ENCODE measurements at places on chromosomes 13 and 19. TPM values are rescaled to one million over a fixed set of nuclear protein-coding genes. Genes with fewer than 3 reads are reported as not detected.
A peak's percentile ranks its signal among the peaks of the same experiment; 100 is the strongest.

DNA sequence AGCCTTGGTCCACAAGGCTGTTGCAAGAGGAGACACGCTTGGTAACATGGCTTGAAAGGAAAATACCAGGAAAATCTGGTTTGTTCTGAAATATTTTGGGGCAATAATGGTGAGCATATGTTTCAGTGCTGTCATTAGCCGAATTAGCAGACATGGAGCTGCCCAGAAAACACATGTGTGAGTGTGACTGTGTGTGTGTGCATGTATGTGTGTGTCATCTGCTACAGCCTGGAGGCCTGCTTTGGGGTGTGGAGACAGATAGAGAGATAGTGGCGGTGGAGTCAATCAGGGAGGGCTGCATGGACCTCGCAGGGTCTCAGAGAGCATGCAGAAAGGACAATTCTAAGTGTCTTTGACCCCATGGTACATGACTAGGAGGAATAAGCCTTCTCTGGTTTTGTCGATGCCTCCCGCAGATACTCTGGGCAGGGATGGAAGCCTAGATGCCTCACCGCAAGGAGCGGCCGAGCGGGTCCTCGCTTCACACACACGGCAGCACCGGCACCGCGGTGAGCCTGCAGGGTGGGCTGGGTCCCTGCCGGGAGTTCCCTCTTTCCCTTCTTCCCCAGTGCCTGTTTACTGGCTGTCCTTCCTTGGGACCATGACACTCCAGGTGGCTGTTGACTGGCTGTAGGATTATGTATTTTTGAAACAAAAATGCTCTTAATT lies 3.5 kb downstream of the KCTD15 start:
- H3K36me3 ChIP-seq = peaks cover 14% of the 10 kb centered on the region
- no peak for DNase-seq
- no peaks in the 10 kb centered on the region for H3K27me3 ChIP-seq
- H3K4me3 ChIP-seq = no peak overlapping the region
- peak overlapping the region; percentile 98 for H3K27ac ChIP-seq

DNA sequence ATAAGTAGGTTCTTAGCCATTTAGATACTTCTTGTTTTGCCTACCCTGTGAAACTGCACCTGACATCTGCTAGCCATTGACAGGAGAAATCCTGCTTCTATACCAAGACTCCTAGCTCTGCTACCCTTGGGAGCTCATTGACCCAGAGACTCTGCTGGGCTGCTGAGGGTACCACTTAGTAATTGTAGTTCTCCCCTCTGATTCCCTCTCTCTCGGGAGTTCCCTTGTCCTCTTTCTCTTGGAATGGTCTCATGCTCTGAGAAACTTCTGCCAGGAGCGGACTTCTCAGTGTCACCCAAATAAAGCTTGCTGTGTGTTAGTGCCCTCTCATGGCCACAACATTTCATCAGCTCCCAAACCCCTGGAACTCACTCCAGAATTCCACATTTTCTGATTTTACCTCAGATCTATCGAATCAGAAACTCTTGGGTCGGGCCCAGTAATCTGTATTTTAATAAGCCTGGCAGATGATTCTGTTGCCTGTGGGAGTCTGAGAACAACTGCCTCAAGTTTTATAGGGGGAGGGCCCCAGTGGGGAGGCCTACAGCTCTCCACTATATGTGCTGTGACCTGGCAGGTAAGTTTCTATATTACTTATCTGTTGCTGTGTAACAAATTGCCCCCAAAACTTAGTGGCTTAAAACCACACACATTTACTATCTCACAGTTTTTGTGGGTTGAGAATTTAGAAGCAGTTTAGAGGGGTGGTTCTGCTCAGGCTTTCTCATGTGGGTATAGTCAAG lies 221.1 kb downstream of the TDRD3 start:
- H3K36me3 ChIP-seq = no peaks in the 10 kb centered on the region
- no peaks in the 10 kb centered on the region for H3K4me1 ChIP-seq
- no peaks in the 10 kb centered on the region for H3K27me3 ChIP-seq
- H3K4me3 ChIP-seq = no peak overlapping the region
- DNase-seq = no peak
- H3K27ac ChIP-seq = no peak overlapping the region

DNA sequence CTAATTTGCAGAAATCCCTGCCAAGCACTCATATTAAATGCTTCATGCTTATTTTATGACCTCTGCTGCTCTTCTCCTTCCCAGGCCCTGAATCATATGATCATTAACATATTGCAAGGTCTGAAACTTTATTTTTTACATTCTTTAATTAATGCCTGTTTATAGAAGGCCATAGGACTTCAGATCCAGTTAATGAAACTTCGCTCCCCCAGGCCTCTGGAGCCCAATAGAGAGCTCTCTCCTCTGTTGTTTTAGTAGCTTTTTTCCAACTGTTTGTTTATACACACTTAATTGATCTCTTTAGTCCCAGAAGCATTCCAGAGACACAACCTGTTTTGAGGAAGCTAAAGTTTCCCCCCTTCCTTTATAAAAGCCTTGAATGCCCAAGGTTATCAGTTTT lies 68.3 kb downstream of the DACH1 start:
- DNase-seq = no peak
- no peak overlapping the region for H3K4me3 ChIP-seq
- no peaks in the 10 kb centered on the region for H3K27me3 ChIP-seq
- H3K4me1 ChIP-seq = no peaks in the 10 kb centered on the region
- no peak overlapping the region for H3K27ac ChIP-seq
- H3K36me3 ChIP-seq = no peaks in the 10 kb centered on the region

- no peak for DNase-seq
- no peak overlapping the region for H3K4me3 ChIP-seq
- H3K4me1 ChIP-seq = no peaks in the 10 kb centered on the region
- H3K36me3 ChIP-seq = no peaks in the 10 kb centered on the region
Observed at GRCh38 chr13:26236296-26236695, 14.2 kb upstream of the RNF6 start.

The CGB7 gene
- total RNA-seq = not detected
